Activated T-helper 1 cell treated with anti-CD3 and anti-CD28 coated beads, Interleukin-2, amount 50 U/mL, for 16 hours (primary cell): ENCODE measurements at places on chromosomes 12 and 14.

DNA sequence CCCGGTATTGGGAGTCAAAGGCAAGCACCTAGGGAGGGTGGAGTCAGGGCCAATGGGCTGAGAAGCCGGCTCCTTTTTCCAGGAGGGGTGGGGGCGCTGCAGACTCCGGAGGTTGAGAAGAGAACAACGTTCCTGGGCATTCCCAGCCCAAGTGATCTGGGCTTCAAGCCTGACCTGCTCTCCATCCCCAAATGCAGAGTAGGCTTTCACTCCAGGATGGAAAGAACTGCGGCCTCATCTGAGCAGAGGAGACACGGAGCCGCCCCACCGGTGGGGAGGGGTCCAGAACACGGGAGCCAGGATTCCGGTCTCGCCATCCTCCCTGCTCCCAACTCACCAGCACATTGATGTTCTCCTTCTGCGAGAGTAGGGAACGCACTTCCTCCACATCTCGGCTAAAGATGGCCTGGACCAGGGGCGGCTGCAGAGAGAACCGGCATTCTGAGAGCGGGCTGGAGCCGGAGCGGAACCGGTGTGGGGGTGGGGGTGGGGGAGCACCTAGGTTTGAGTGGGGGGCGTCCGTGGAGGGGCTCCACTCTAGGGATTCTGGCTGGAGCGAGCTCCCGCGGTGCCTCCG, 605 bp downstream of the ANKRD52 start:
- DNase-seq = no peak

GRCh38 chr12:95181103-95181502, 36.2 kb downstream of the FGD6 start:
- DNase-seq = no peak

GRCh38 chr12:107029081-107029480, 42.1 kb upstream of the MTERF2 start:
- DNase-seq = no peak

DNA sequence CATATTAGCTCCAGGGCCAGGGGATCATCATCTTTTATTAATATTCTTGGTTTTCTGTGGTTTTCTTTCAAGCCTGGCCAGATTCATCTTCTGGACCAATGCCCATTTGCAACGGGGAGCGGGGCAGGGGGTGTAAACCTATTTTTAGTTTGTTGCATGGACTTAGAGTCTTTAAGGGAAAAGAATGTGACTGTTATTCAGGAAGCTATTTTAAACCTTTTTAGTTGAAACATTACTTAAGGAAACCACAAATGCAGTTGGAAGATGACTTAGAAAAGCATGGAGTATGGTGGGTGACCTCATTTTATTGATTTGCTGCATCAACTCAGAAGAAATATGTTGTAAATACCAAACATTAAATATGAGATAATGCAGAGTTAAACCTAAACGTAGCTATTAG, 368.4 kb upstream of the E2F7 start:
- DNase-seq = no peak

GRCh38 chr12:86196465-86196864, 59.7 kb downstream of the MGAT4C start:
- no peak for DNase-seq

DNA sequence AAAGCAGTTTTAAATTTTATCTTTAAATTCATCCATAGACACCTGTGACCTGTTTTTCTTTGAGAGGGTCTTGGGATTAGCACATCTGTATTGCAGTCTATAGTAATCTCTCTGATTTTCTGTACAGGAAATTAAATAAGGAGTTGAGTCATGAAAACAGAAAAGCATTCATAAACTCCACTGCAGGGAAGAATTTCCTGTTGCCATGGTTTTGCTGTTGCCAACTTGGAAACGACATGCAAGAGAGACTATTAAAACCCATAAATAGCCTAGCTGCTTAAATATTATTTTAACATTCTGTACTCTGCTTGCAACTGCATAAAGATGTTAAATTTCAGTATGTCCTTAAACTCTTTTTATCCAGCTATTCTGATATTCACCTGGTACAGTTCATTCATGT, 281.0 kb upstream of the RGS6 start:
- no peak for DNase-seq

- no peak for DNase-seq
Measured at GRCh38 chr12:88185988-88186387, 43.9 kb downstream of the TMTC3 start.

DNA sequence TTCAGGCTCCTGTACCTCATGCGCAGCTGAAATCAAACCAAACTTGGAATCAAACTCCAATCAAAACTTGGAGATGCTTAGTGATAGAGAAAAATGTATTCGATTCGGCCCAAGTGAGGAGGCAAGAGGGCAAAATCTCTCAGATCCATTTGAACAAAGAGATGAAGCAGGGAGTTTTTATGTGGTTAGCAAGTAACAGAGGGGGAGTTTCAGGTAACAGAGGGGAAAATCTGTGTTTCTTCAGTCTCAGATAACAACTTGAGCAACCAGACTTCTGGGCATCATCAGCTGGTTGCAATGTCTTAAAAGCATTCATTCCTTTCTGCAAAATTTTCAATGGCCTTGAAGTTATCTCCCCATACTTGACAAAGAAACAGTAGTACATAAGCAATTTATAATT, 245.1 kb upstream of the AVPR1A start:
- no peak for DNase-seq

DNA sequence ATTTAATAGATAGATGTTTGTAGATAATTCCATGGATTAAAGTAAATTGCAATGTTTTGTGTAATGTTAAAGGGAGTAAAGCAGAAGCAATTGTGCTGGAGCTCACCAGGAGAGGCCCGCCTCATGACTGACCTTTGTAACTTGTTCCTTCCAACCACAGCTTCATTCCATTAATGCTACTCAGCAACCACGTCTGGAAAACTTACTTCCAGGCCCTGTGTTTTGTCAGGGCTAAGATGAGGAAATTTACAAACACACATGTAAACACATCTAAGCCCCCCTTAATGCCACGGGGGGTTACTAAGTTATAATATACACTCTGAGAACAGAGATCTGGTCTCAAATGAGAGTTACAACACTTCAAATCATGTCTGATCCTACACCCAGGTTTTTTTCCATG, 12.4 kb downstream of the LUM start:
- no peak for DNase-seq

DNA sequence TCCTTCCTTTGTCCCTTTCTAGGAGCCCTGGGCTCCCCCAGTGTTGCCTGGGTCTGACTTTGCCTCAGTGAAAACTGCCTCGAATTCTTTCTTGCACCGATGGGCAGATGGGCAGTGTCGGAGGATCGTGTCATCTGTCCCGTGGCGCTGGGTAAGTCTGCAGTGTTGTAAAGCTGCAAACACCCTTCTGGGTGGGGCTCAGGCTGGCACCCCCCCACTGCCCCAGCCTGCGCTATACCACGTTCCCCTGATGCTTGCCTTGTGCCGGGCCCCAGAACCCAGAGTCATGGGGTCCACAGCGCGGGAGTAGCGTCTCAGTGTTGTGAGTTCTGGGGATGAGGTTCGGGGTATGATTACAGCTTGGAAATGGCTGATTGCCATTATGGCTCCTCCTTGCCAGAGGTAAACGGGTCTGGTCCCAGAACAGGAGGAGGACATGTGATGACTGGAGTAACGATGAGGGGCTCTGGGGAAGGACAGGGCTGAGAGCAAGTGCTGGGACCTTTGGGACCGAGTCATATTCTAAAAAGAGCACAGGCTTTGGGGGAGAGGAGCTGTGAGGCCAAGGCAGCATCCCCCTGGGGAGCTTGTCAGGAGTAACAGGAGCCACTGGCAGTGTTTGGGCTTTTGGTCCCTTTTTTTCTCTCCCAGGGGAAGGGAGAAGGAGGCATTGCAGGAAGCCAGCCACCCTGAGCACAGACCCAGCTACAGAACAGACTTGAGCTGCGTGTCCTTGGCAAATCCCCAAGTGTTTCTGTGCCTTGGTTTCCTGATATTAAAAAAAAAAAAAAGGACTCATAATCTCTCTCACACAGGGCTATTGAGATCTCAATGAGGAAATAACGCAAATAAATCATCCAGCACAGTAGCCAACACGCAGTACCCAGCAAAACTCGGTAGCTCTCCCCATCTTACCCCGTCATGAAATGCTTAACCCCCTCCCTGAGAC, 4.3 kb downstream of the RTL1 start:
- DNase-seq = no peak

DNA sequence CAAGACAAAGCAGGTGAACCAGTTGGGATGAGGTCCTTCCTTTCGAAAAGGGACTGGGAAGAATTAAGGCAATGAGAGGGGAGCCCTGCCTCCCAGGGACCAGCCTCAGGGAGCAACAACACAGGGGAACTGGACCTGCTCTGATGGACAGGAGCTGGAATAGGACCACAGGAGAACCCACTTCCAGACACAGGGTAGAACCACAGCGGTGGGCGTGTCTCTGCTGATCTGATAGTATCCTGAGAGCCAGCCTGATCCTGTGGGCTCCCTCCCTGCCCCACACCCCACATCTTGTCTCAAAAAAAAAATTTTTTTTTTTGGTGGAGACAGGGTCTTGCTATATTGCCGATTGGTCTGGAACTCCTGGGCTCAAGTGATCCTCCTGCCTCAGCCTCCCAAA, 13.6 kb upstream of the PLEK2 start:
- no peak for DNase-seq

DNA sequence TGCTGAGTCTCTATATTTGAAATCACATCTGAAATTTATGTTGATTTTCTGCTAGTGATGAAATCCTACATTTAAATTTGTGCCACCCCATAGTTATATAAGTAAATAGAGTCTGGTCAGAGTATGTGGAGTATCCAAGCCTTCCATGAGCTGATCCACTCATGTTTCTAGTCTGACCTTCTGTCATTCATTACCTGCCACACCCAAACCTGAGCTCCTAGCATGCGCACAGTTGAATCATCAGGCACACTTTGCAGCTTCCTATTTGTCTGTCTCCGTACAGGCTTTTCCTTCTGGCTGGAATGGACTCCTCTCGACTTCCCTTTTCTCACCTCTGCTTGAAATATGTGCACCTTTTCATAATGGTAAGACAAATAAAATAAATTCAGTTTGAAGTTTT, 45.3 kb upstream of the LRIG3 start:
- no peak for DNase-seq

- no peak for DNase-seq
Measured at GRCh38 chr12:82838131-82838551, 151.4 kb downstream of the TMTC2 start.

DNA sequence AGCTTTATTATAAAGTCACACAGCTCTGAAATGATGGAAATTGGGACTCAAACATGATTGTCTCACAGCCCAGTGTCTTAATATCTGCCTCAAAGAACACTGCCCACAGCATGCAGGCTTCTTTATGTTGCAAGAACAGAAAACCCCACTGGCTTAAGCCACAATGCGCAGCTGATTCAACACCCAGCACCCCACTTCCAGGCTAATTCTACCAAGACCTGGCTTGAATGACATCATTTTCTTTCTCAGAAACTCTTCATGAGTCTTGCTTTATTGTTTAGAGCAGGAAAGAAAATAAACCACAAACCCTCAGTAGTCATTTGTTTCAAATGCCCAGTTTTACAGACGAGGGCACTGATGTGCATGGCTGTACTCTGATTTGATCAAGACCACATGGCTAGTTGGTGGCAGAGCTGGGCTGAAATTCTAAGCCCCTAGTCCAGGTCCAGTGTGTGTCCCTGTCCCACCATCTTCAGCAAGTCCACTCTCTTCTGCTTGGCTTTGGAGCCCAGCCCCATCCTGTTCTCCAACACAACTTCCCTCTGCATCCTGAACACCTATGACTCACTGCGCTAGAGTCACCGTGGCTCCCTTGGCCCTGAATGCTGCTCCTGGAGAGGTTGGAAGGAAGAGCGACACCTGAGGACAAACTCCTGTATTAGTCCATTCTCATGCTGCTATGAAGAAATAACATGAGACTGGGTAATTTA, 50.3 kb upstream of the SRSF5 start:
- no peak for DNase-seq

- no peak for DNase-seq
Measured at GRCh38 chr14:32816588-32816987, 122.1 kb upstream of the NPAS3 start.

- no peak for DNase-seq
Measured at GRCh38 chr12:46261646-46262045, 7.2 kb downstream of the SLC38A1 start.

- no peak for DNase-seq
Measured at GRCh38 chr14:99737451-99737951, 53.4 kb downstream of the CYP46A1 start.

DNA sequence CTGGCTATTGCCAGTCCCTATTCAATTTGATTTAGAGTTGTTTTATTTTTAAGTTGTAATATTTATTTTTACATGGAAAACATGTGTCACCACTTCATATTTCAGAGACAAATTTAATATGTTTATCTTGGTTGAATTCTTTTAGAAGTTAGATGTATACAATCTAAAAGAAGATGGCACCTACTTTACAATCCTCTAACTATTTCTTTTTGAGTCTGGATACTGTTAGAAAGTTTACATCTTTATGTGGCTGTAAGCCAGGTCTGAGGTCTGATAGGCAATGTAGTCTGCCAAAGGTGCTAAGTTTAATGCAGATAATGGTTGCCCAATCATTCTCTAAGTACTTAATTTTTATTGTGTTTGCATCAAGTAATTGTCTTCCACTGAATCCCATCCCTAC, 7.2 kb upstream of the LMO3 start:
- DNase-seq = no peak

GRCh38 chr14:32744811-32745445, 193.8 kb upstream of the NPAS3 start:
- no peak for DNase-seq
